DND-41 (cell line): ENCODE measurements at places on chromosomes 6 and 20.

- DNase-seq: no peak
These were observed 134.6 kb upstream of the NEDD9 start for GRCh38 chr6:11366934-11367637.

DNA sequence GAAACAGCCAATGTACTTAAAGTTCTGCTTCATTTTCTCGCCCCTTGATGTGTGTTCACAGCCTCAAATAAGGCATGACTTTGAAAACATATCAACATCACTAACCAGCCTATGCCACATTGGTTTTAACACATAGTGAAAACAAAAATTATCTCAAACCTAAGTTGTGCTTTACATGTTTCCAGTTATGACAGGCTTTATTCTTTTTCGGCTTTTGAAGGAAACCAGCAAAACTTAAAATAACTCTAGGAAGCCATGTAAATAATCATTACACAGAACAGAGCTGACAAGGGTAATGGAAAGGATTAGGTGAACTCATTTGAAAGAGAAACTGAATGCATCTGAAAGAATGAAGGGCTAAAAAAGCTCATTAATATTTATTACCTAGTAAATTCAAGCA lies 42.1 kb downstream of the BMP5 start:
- no peak for DNase-seq

DNA sequence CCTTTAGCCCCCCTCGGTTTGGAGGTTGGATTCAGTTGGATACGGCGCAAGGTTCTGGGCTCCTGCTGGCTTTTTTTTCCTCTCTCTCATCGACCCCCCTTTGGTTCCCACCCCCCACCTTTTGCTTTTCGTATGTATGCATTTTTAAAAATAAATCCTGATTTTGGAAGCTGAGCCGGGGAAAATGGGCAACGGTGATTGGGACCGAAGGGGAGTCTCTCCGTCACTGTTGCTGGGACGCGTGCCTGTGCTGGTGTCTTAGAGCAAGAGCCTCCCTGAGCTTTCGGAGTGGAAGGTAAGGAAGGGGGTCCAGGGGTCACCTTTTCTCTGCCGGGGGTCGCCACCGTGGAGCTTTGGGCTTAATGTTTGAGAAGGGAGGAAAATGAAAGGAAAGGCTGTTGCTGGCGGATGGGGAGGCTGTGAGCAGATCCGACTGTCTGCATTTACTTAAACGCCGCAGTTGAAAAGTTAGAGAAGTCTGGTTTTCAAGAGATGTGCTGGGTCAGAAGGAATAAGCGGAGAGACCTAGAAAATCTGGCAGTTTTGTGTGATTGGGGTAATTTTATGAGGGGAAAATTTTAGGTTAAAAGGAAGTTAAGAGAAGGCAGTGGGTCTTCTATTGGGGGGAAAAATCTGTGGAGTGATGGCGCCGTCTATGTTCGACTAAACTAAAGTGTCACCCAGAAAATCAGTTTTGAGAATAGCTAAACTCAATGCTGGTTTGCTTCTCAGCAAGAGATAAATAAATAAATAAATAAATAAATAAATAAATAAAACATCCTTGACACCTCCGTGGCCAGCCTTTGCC lies 828 bp downstream of the ADGRB3 start:
- no peak for DNase-seq

GRCh38 chr6:157892363-157892877 lies 69.4 kb downstream of the SNX9 start:
- no peak for DNase-seq

DNA sequence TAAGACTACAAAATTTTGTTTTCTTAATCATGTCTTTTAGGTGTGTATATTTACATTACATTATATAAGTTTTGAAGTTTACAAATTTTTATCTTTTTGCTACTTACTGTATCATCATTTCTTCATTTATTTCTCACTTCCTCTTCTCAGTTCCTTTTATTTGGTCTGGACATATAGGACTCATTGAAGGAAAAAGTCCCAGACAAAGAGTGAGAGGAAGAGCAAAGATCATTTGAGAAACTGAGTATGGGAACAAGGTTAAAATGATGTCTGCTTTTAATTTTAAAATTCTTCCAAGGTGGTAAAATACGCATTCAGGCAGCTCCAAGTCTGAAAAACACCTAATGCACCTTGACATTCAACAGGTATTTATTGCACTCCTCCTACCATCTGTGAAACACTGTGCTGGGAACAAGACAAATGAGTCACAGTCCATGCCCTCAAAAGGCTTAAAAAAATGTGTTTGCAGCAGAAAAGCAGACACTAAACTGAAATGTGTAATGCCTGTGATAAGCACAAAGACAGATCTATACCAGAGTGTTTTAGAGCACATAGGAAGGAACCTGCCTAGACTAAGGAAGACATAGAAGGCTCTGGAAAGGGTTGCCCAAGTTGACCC lies 63.2 kb downstream of the PKIB start:
- DNase-seq: no peak

DNA sequence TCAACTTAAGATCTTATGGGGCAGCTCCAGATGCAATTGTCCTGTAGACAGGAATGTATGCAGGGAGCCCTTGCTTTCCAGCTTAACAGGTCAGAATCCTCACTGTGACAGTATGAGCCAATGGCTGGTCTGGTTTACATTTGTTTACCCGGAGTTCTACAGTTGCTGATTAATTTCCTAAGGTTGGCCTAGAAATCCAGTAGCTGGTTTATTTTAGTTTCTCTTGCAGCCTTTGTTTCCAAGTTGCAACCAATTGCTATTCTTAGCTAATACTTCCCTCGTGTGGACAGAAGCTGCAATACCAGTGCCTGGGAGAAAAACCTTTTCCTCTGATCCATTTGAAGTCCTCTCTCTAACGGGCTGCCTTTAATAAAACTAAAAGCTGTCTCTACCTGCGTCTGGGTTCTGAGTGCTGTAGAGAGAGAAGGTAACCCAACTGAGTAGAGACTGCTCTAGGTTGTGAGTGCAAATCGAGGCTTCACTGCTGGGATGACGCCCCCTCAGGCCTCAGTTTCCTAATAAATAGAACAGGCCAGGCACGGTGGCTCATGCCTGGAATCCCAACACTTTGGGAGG lies 45.9 kb downstream of the ZNF217 start:
- peak; percentile 44 for DNase-seq

DNA sequence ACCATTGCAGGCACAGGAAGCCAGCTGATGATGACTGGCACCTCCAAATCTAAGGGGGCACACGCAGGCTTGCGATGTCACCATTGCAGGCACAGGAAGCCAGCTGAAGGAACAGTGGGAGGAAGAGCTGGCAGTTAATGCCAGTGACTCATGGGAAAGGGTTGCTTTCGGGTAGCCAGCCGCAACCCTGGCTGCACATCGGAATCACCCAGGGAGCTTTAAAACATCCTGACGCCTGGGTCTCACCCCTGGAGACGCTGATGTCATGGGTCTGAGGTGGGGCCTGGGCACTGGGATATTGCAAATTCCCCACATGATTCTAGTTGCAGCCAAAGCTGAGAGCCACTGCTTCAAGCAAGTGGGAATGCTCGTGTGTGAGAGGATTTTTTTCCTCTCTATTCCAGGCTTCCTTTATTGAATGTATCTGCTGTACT lies 16.1 kb upstream of the CCN6 start:
- no peak for DNase-seq

- no peak for DNase-seq
These were observed 229.4 kb downstream of the GMDS start for GRCh38 chr6:2016040-2016439.

DNA sequence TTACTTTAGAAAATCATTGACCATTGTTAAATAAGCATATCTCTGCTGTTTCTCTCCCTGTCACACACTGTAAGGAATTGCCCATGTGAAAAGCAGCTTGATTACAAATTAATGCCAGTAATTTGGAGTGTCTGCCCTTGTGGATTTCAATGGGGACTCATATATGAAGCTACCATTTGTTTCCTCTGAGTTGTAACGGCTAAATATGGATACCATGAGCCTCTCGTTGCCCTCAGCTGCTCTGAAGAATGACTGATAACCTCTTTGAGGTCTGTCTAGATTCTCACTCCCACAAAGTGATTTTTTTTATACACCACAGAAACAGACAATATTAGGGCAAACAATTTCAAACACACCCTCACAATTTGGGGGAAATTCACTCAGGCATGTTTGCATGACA lies 40.0 kb upstream of the MAFB start:
- DNase-seq: no peak

- DNase-seq: no peak
These were observed 143.4 kb downstream of the CDC5L start for GRCh38 chr6:44530910-44531234.

DNA sequence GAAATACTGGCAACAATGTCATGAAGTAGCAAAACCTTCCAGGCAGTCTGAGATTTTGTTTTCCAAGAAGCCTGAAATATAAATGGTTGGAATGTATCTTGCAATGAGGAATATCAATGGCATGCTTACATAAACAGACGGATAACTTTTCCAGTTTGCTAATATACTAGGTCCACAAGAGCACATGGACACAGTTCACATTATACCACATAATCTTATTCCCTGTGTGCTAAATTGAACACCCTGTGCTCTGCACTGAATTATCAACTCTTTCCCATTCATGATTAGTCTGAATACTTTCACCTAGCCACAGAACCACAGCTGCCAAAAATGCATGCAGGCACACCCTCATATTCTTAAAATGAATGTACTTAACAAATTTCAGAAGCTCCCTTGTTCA lies 274.3 kb downstream of the COL12A1 start:
- no peak for DNase-seq

- DNase-seq: no peak
These were observed 41.5 kb downstream of the FHL5 start for GRCh38 chr6:96604420-96604819.

GRCh38 chr6:35049156-35049735 lies 91.9 kb downstream of the TCP11 start:
- no peak for DNase-seq

DNA sequence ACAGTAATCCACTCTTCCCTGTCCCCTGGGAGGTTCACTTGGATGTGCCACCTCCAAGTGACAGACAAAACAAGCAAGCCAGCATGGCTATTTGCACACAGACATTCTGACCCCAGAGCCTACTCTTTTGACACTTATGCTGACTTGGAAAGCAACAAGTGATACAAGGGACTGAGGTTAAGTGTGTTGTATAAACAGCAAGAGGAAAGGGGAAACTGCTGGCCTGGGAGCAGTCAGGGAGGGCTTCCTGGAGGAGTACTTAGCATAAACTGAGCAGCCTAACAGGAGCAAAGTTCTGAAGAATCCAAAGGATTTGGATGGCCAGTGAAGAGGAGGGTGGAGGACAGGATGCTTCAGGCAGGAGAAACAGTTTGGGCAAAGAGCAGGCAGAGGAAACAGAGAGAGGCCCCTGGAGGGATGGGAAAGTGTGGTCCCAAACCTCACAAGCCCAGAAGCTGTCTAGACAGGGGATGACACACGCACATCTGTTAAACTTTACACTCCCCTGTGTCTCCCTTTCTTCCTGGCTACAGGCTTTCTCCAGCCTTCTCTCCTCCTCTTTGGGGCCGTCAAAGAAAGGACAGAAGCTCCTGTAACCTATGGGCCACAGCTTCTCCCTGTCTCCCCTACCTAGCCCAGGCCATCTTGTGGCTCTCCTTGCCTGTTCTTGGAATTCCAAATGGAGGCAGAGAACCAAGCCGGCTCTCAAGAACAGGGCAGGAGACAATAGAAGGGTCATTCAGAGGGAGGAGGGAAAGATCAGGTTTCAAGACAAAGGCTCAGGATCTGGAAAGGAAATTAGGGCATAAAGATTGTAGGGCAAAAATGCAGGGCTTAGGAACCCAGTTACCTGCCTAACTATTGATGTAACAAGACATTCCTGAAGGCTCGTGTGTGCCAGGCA lies 19.3 kb downstream of the SULF2 start:
- no peak for DNase-seq
